Stimulated activated CD4-positive, alpha-beta T cell treated with anti-CD3 and anti-CD28 coated beads, TNF-alpha, amount 100 ng/mL, for 4 hours (primary cell): ENCODE measurements at places on chromosomes 16 and 17.

GRCh38 chr16:69078073-69078472 lies 27.4 kb upstream of the HAS3 start:
- no peak for DNase-seq

DNA sequence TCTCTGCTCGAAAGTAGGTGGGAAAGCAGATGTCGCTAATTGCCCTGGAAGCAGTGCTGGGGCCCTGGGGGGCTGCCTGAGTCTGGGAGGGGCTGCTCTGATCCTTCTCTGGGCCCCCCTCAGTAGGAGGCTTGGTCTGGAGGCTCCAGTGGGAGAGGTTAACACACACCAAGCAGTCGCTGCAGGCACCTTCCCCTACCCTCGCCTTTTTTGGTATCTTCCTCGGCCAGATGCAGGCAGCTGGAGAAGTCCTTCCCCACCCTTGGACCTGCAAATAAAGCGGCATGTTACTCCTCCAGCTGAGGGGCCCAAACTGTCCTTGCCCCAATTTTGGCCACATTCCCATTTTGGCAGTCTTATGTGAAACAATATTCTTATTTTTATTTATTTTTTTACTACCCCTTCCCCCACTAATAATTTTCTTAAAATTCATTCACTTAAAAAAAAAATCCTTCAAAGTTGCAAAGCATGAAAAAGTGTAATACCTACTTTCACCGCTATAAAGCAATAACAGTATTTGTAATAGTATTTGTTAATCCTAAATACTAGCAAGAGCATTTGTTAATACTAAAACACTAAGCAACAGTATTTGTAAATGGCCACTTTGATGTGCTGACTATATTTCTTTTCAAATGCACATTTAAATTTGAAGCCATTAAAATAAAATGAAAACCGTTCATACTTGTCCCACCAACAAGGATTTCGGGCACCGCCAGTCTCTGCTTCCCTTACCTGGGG lies 15.0 kb downstream of the C16orf46 start:
- no peak for DNase-seq

GRCh38 chr17:82943751-82944150 lies 103.9 kb upstream of the ZNF750 start:
- DNase-seq: no peak

- DNase-seq: no peak
These were observed 105.4 kb downstream of the FTO start for GRCh38 chr16:53809088-53809932.

GRCh38 chr17:76077584-76078110 lies 1.3 kb upstream of the ZACN start:
- DNase-seq: no peak

DNA sequence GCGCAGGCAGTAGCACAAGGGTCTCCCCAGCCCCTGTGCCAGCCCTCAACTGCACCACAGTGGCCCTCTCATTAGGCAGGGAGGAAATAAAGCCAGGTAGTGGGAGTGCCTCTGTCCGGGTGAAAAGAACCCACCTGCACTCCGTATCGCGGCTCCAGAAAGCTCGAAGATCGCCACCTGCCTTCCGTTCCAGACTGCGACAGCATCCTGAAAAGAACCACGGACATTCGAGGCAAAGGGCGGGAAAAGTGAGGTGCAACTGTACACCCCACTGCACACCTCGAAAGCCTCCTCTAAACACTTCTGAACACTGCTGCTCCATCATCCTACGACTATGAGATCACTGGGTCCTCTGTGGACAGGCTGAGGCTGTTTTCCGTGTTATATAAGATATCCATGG lies 28.7 kb downstream of the IFT140 start:
- no peak for DNase-seq

DNA sequence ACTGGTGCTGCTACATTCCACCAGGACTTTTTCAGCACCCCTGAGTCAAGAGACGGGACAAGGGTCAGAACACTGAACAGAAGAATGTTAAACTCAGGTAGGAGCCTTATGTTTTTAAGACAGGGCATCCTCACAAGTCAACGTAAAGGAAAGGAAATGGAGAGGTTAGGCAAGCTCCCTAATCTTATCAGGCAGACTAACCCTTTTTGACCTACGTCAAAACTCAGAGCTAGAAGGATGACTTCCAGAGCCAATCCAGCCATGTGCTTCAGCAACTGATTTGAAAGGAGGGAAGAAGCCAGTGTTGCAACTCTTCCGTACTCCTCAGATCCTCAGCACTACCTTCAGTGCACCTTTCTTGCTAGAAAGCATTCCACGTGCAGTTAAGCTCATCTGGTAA lies 46.8 kb downstream of the REXO5 start:
- DNase-seq: no peak

DNA sequence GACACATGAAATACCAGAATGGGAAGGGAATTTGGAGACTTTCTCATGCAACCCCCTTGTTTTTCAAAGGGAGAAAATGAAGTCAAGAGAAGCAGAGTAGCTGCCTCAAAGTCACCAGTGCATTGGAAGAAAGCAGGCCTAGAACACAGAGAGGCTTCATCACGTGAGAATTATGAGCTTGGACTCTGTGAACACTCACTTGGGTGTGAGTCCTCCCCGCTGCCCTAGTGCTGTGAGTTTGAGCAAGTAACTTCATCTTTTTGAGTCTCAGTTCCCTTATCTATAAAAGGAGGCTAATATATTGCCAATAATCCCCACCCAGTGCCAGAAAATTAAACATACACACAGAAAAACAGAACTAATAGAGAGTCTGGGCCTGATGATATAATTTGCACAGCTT lies 315.8 kb downstream of the XYLT1 start:
- no peak for DNase-seq

- no peak for DNase-seq
These were observed 643 bp downstream of the HSDL1 start for GRCh38 chr16:84144209-84144858.

GRCh38 chr16:74747-75334 lies 2.4 kb upstream of the RHBDF1 start:
- DNase-seq: no peak

GRCh38 chr16:976389-976931 lies 5.1 kb upstream of the SOX8 start:
- no peak for DNase-seq

- no peak for DNase-seq
These were observed 11.7 kb upstream of the HS3ST3B1 start for GRCh38 chr17:14289162-14289561.

GRCh38 chr17:15239491-15239890 lies 25.6 kb downstream of the PMP22 start:
- DNase-seq: no peak

DNA sequence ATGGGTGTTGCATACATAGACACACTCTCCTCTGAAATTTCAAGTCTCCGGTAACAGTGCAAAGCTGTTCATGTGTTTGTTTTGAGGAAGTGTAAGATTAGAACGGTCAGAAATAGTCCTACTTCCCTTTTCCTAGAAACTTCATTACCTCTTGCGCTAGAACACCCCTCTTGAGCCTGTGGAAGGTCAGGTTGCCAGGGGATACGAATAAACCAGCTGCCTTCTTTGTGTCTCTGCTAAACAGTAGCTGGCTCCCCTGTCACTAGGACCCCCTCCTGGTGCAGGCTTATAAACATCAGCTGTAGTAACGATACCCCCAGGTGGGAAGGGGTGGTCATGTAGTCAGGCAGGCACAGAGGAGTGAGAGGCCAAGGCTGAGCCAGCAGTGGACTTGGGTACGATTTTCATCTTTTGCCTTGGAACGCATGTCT lies 113.4 kb upstream of the RCVRN start:
- no peak for DNase-seq

GRCh38 chr17:76862494-76862893 lies 5.7 kb upstream of the MGAT5B start:
- no peak for DNase-seq

GRCh38 chr16:86598607-86599565 lies 20.5 kb downstream of the FOXL1 start:
- no peak for DNase-seq

DNA sequence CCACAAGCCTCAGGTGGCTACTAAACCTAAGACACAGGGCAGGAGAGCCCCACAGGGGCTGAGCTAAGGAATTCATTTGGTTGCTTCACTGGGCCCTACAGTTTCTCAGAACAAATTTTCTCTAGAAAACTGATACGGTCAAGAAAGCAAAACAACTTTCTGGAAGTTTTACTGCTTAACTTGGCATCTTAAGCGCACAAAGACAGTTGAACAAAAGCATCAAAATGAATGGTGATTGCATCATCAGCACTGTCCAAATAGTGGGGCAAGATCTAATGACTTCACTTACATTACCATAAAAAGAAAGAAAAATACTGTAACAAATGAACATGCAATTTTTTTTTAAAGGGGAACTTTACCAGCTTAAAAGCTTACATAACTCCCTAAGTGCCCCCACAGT lies 47.6 kb downstream of the XPO6 start:
- DNase-seq: no peak

DNA sequence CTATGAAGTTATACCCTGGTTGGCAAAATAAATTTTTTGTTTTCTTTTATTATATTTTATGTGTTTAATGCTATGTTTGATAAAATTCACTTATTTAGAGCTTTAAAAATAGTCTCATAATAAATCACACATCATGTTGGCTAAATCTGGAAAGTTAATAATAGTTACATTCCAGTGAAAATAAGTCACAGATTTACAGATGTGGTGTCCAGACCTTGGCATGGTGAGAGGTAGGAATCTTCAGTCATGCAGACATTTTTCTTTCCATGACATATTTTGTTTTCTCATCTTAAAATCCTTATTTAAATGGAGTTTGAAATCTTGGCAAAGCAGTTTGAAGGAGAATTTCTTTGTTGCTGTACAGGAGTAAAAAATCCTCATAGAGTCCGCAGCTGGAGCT lies 48.1 kb upstream of the GOSR1 start:
- no peak for DNase-seq

DNA sequence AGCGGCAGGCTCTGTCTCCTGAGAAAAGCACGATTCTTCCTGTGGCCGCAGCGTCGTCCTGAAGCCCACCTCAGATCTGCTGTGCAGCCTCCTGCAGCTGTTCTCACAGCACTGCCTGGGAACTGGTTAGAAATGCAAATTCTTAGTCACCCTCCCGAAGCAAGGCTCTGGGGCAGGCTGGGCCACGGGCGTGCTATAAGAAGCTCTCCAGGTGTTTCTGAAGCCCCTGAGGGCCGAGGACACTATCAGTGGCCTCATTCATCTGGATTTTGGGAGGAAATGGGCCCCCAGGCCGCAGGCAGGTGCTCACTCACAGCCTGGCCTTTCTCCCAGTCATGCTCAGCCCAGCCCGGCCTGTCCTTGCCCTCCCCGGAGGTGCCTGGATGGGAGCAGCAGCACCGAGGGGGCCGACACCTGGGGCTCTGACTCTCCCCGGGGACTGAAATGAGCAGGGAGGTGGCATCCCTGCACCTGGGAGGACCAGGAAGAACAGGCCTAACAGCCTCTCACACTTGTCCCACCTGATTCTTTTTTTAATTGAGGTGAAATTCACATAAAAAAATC lies 10.4 kb upstream of the NLRC3 start:
- no peak for DNase-seq

GRCh38 chr17:2688351-2689342 lies 22.9 kb downstream of the CLUH start:
- DNase-seq: no peak

- peak; percentile 13 for DNase-seq
These were observed at the start of gene GPRC5B for GRCh38 chr16:19884611-19885450. GPRC5B (minus strand) TSS chr16:19884848; CDS start chr16:19872845, 12,003 bp downstream.

- DNase-seq: no peak
These were observed 14.3 kb upstream of the PRKAR1A start for GRCh38 chr17:68497885-68498319.

DNA sequence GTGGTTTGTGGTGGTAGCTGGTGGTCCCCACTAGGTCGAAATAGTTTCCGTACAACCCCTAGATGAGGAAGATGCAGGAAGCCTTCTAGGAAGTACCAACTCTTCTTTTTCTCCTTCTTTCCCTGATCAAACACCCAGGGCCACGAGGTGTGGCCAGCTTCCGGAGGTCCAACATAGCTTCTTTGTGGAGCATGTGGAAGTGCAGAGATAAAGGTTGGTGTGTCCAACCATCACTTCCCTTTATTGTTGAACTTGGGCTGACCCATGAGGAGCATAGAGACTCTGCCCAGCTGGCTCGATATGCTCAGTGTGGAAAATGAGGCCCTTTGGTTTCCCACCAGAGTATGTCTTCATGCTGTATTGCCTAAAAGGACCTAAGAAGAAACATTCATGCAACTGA lies 6.3 kb upstream of the RGS9 start:
- DNase-seq: no peak

DNA sequence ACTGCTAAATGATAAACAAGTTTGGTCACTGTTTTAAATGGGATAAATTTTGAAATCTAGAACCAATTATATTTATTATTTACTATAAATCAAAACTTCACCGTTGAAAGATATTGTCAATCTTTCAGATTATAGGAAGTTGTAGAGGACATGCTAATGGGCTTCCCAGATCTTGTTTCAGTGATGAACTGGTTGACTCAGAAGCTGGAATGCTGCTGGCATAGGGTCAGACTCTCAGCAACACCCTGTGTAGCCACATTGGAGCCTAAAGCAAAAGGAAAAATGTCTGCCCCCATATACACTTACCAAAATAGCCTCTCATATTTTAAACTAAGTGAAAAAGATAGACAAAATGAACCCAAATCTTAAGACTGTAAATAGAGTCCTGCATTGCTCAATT lies 916.9 kb upstream of the SOX9 start:
- no peak for DNase-seq

- DNase-seq: no peak
These were observed 15.1 kb downstream of the GNPTG start for GRCh38 chr16:1366712-1367299.

DNA sequence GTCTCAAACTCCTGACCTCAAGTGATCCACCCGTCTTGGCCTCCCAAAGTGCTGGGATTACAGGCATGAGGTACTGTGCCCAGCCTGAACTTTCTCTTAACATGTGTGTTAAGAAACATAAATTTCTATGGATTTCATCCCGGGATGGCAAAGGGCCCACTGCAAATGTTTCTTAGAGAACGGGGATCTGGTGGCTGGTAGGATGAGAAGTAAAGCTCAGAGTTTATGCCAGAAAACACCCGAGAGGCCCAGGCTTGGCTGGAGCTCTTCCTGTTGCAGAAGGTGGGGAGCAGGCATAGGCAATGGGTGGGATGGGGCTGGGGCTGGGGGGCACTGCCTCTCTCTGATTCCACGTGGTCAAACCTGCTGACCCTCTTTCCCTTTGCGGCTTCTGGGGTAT lies 5.6 kb upstream of the CARHSP1 start:
- no peak for DNase-seq

DNA sequence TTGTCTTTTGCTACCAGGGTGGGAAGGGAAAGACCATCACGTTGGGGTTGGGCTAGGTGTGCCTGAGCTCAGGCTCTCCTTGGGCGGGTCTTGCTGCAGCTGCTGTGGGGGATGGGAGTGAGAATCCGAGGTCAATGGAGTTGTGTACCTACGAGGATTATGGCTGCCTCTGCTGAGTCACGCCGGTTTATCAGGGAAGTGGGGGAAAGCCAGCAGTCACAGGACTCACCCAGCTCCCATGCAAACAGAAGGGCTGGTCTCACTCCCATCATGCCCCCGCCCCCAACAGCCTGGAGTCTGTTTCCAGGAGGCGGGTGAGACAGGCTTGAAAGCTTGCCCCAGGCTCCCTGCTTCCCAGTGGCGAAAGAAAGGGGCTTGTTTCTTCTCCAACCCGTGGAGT lies 1259.0 kb upstream of the GOT2 start:
- no peak for DNase-seq

- no peak for DNase-seq
These were observed 19.5 kb downstream of the GPR179 start for GRCh38 chr17:38324141-38324697.

GRCh38 chr16:73956587-73957494 lies 339.8 kb upstream of the PSMD7 start:
- DNase-seq: no peak

- peak; percentile 21 for DNase-seq
These were observed 119.1 kb upstream of the SMURF2 start for GRCh38 chr17:64781014-64781756.
